ENCODE measurements at places on chromosomes 13 and 19. TPM values are rescaled to one million over a fixed set of nuclear protein-coding genes. Genes with fewer than 3 reads are reported as not detected.

B3GNT8 gene
- polyA plus RNA-seq = 0.82 TPM

CEACAM3 gene
- not detected for polyA plus RNA-seq

ZNF728 gene
- 0.05 TPM for polyA plus RNA-seq

KCNC3 gene
- 0.56 TPM for polyA plus RNA-seq

CATSPERD gene
- not detected for polyA plus RNA-seq

PGLYRP1 gene
- 1.2 TPM for polyA plus RNA-seq

FUT2 gene
- polyA plus RNA-seq = 0.38 TPM

VSIG10L gene
- 1.8 TPM for polyA plus RNA-seq

CAPNS1 gene
- 87.2 TPM for polyA plus RNA-seq

ZNF763 gene
- polyA plus RNA-seq = 0.54 TPM

PSG7 gene
- polyA plus RNA-seq = not detected

ODAD3 gene
- 0.21 TPM for polyA plus RNA-seq

ZNF442 gene
- 0.67 TPM for polyA plus RNA-seq

Data from liver (tissue), 10 donors.